ENCODE measurements at places on chromosomes 1 and 21. TPM values are rescaled to one million over a fixed set of nuclear protein-coding genes. Genes with fewer than 3 reads are reported as not detected.

GRCh38 chr1:244651956-244652622, 837 bp upstream of the DESI2 start:
- DNase-seq, result no peak

DONSON gene
- 3.3 TPM for total RNA-seq

GRCh38 chr1:112636597-112637253, 17.1 kb downstream of the CAPZA1 start:
- no peak for DNase-seq

PLA2G2C gene
- not detected for total RNA-seq

- DNase-seq, result no peak
Observed at GRCh38 chr1:44408632-44409602, 3.9 kb downstream of the RNF220 start.

DNA sequence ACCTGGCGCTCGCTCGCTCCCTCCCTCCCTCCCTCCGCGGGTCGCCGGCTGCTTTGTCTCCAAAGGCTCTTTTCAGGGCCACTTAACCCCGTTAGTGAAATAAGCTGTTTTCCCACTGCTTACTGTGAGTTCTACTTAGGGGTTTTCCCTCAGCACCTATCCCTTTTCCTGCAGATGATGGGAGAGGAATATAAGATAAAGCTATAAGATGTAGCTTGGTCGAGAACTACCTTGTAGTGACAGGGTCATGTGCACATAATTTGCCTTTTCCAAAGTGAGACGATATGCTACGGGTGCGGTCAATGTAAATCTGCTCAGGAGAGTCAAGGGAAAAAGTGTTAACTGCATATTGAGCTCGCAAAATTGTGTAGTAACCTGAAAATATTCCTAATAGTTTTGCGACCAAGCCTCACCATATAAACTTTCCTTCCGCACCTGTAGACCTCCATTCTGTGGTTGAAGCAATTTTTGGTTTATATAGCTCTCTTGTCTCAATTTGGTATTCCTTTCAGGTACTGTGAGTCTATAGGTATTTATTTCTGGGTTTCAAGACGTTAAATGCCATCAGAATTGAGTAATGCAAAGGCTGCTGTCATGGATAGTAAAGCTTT, 55.8 kb upstream of the BOLA1 start:
- DNase-seq, result no peak

DNA sequence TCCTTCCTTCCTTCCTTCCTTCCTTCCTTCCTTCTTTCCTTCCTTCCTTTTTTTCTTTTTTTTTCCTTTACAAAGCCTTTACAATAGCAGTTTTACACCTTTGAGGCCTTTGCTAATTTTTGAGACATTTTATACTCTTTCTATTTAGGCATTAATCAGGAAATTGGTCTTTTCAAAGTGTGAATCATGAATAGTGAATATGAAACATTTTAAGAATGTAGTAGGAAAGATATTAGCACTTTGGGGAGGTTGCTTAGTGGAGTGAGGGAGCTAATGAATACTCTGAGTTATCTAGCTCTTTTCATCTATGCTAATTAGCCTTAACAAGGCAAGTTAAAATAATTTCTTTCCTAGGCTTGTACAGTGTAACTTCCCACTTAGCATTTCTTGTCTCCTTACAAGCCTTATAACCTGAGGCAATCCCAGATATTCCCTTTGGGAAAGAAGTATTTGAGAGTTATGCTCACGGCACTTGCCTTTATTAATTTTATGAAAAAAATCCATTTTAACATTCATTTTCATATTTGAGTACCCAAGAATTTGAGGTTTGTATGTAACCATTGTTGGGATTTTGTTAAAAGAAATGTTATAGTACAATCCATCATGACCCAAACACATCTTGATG, 122.6 kb downstream of the NTNG1 start:
- no peak for DNase-seq
